ENCODE measurements at places on chromosomes 2 and 18.

DNA sequence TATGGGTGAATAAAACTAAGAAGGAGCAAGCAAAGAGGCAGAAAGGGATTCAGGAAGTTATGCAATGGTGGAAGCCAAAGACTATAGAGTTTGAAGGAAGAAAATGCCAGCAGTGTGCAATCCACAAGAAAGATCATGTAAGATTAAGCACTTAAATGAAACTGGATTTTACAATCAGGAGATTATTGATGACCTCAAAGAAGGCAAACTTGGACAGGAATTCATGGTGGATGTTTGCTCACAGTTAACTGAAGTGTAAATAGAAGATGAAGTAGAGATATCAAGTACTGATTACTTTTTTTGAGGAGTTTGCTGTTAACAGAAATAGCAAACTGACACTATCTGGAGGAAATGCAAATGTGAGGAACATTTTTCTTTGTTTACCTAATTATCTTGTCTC is 308.9 kb downstream of the RND3 start:
- DNase-seq: no peak

GRCh38 chr18:58143386-58143785 is 99.4 kb downstream of the NEDD4L start:
- DNase-seq: no peak

- no peak for DNase-seq
Measured at GRCh38 chr2:185689906-185690539, 48.6 kb upstream of the FSIP2 start.

DNA sequence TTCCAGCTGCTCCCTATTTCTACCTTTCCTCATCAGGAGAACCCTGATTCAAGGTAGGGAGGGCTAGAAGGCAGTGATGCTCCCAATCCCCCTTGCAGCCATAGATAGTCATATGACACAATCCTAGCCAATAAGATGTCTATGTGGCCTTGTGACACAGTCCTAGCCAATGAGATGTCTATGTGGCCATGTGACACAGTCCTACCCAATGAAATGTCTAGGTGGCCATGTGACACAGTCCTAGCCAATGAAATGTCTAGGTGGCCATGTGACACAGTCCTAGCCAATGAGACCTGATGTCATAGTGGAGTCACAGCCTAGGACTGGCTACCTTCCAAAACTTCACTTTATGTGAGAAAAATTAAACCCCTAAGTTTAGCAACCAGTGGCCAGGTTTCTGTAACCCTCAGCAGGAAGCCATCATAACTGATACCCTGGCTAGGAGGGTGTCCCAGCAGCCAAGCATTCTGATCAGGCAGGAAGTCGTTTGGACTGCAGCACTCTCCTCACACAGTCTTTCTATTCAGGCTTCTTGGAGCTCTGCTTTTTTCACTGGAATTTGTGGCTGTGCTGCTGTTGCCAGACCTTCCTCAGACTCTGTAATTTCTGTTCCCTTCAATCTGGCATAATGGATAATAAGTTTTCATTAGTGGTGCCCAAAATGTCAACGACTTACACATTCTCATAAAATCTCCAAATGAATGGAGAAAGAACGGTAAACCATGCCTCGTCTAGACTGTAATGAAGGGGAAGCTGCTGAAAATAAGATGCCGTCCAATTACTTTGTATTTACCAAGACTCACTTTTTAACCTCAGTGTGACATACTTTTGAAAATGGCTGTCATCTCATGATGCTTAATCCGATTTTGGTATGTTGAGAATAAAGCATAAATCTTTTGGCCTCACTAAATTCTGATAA is 165.0 kb upstream of the NCKAP5 start:
- no peak for DNase-seq

DNA sequence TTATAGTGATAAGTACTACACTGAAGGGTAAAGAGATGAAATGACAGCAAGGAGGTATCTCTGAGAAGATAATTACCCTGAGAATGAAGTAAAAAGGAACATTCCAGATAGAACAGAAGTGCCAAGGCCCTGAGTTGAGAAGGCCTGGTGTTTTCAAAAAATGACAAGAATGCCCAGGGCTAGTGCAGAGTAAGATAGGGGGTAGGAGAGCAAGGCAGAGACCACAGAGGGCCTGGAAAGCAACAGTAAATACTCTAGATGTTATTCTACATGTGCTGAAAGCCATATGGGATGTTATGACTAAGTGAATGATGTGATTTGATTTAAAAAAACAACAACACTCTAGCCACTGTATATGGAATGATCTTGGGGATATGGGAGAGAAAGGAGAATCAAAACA is 52.3 kb downstream of the BAZ2B start:
- no peak for DNase-seq

DNA sequence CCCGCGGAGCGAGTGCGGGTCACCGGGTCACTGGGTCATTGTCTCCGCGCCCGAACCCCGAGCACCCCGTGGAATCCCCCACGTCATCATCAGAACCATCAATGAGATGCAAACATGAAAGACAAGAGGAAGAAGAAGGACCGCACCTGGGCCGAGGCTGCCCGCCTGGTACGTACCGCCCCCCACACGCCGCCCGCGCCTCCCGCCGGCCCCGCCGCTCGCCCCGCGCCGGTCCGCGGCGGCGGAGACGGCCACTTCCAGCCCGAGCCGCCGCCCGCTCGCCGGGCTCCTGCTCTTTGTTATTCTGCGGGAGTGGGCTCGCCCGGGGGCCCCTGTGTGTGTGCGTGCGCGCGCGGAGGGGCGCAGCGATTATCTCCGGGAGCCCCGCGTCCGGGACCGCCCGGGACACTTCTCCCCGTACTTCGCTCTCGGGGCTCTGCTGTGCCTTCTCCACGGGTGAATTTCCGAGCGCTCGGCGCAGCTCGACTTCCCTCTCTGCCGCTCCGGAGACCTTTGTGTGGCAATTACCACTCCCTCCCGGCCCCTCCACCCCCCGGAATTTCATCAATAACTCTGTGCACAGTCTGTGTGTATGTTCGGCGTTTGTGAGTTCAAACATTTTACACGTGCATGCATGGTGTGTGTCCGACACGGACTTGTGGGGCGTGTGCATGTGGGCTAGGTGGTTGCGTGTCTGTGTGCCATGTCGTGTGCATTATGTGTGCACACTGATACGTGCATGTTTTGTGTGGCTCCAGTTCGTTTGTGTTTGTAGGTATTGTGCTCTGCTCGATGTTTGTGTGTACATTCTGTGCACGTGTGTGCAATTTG is 714 bp downstream of the ASXL3 start:
- no peak for DNase-seq

DNA sequence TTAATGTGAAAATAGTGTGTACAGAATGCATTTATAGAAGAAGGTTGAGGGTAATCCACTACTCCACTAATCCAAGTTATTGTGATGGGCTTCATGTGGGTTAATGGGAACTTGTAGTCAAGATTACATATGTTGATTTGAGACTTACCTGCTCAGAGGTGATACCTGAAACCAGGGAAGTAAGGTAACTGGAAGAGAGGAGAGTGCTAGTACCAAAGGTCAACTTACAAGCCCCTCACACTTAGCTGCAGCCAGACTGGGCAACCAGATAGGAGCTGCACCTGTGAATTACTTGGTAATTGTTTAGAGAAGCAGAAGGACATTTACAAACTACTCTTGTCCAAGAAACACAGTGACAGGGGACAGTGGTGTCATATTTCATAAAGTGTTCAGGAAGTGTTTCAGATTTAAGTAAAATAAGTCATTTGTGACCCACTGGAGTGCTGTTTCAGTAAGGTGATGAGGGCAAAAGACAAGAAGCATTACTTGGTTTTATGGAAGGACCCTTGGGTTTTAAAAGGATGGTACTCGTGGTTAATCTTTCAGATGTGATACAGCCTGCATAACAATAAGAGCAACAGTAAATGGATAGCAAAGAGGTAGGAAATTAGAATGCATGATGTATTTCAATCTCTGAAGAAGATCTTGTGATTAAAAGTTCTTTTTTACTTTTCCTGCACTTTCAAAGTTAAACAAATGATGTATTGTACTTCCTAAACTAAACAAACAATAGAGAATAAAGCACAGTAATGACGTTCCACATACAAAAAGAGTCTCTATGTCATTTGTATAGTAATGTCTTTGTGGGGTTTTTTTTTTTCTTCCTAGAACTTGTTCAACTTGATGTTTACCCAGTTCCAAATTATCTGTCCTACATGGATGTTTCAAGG is 189.3 kb downstream of the PHLPP1 start:
- DNase-seq: no peak

GRCh38 chr2:41736105-41736567 is 311.7 kb upstream of the PKDCC start:
- peak; percentile 21 for DNase-seq

DNA sequence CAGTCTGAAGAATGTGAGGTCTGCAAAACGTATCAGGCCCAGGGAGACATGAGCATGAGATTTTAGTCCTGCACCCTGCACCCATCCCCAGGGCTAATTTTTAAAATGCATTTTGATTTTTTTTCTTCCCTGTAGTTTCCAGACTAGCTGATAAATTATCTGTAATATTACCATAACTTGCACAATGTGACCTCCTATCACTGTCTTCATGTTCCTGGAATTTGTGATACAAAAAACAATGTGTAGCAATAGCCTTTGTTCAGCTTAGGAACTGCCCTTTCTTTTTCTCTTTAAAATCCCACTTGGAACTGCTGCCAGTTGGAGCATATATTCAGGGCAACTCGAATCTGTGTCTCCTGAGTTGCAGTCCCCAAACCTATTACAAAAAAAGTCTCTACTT is 222.8 kb upstream of the HS6ST1 start:
- no peak for DNase-seq

- DNase-seq: no peak
Measured at GRCh38 chr2:10941383-10941782, 29.6 kb downstream of the KCNF1 start.

GRCh38 chr2:128440666-128441340 is 122.1 kb upstream of the HS6ST1 start:
- no peak for DNase-seq

GRCh38 chr2:168705534-168706470 is 96.6 kb upstream of the NOSTRIN start:
- DNase-seq: no peak

DNA sequence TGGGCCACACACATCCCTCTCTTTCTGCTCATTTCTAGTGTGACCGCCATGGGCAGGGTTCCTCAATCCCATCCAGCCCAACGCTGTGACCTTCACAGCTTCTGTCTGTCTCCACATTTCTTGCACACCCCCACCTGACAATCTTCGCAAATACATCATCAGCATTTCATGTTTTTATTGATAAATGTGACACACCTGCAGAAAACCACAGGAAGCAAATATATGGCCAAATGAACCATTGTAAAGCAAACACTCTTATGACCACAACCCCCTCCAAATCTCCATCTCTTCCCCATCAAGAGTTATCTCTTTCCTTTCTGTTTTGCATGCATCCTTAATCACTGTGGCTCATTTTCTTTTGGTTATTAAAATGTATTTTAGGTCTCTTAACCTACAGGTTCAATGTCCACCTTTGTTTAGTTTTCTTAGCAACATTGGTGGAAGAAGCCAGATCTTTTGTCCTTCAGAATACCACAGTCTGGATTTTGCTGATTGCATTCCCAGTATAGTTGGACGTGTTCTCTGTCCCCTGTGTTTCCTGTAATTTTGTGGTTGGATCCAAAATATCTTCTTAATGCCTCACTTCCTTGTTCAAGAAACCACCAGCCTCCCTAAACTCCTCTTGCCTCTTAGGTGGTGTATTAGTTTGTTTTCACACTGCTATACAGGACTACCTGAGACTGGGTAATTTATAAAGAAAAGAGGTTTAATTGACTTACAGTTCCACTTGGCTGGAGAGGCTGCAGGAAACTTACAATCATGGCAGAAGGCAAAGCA is 9.8 kb upstream of the NCK2 start:
- no peak for DNase-seq
